DND-41 (cell line): ENCODE measurements at places on chromosomes 4 and X.

DNA sequence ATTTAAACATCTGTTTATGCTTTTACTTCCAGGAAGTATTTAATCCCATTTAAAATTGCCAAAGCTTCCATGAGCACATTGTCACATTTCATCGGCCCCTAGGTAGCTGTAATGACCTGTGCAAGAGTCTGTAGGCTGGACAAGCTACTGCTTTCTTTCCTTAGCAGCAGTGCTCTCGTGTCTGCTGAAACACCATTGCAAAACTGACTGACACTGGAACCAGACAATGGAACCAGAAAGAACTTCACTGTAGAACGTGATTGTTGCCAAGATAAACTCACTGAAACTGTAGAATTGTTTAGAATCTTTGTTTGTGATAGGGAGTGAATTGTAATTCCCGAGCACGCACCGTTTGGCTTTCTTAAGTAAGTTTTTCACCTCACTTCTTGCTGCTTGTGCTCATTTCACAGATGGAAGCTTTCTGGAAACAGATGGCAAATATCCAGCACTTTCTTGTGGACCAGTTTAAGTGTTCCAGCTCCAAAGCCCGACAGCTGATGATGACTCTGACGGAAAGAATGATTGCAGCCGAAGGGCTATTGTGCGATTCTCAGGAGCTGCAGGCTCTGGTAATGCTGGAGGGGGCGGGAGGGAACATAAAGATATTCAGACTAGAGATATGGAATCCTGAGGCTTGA is 36.9 kb downstream of the EVC start:
- no peak for DNase-seq

DNA sequence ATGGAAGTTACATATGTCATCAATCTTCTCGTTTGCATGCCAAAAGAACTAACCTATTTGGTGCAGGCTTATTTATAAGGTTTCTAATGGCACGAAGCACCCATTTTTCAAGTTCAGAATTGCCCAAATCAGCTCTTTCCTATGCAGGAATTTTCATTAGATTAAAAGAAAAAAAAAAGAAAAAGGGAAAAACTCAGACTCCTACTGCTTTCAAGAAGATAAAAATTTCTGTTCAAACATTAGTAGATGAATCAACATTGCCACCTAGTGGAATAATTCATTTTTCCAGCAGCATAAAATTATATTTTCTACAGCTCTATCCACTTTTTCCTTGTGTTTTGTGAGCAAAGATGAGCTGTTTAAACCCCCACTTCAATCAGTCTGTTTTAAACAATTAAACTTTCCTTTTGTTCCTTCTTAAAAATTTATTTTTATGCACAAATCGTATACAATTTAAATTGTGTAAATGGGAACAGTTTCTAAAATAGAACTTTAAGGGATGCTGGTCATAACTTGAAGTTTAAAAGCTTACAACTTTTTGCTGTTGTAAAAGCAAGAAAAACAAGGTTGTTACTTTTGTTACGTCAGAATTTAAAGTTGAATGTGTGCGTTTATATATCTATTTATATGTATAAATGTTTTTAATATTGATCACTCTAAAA is 309.9 kb downstream of the ARAP2 start:
- no peak for DNase-seq

DNA sequence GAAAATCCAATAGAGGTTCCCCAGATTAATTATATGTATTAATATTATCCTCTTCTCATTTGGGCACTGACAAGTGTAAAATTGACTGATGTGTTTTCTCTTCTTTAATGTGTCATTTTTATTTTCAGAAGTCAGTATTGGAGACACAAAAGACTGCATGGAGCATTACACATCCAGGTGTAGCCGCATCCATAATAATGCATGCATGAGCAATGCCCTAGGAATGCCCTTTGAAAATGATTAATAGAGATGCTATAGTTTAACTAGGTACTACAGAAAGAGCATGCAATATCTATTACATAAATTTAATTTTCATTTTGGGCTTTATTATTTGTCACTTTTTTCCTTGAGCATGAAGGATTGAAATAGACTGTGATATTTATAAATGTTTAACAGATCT is 509.9 kb downstream of the SPOCK3 start:
- no peak for DNase-seq

DNA sequence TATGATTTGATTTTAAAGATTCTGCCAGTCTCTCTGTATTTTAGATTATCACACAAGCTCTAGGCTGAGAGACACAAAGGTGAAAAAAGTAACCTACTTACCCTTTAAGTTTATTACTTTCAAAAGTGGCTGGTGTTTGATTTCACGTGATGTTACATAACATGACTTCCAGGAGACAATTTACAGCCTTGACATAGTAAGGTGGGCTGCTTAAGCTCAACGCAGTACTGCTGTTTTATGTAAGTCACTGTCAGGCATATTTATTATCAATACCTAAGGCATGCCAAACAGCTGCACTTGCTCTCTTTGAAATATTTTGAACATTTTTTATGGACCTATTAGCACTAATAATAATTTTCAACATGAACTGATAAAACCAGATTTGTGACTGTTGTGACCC is 451.5 kb upstream of the FAM241A start:
- no peak for DNase-seq
